Mesothelial cell of epicardium (in vitro differentiated cells): ENCODE measurements at places on chromosomes 6 and 20.
A peak's percentile ranks its signal among the peaks of the same experiment; 100 is the strongest.

- no peak overlapping the region for H3K27ac ChIP-seq
- peaks cover 6% of the 10 kb centered on the region for H3K4me1 ChIP-seq
- no peak overlapping the region for H3K4me3 ChIP-seq
- H3K27me3 ChIP-seq, result no peaks in the 10 kb centered on the region
- no peak for DNase-seq
- no peaks in the 10 kb centered on the region for H3K36me3 ChIP-seq
These were observed 4.4 kb downstream of the MYLK2 start for GRCh38 chr20:31823360-31824124.

- peaks cover 16% of the 10 kb centered on the region for H3K27me3 ChIP-seq
- no peak for DNase-seq
- H3K4me3 ChIP-seq, result no peak overlapping the region
- no peaks in the 10 kb centered on the region for H3K36me3 ChIP-seq
- H3K27ac ChIP-seq, result no peak overlapping the region
These were observed 6.2 kb downstream of the TMEM200A start for GRCh38 chr6:130371921-130372420.

DNA sequence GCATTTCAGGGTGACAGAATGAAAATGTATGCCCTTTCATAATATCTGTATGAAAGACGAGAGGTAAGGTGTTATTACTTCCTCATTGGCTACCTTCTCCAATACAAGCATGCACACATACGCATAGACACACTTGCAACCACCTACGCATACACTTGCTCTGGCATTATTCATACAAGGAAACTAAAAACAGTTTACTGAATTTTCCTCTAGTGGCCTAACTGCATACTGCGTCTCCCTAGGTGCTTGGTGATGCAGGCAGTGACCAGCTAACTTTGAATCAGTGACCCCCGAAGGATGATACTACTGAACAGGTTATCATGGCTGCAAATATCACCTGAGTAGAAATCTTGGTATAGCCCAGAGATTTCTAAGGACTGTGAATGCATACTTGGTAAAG is 593.1 kb downstream of the PKHD1 start:
- H3K27me3 ChIP-seq, result no peaks in the 10 kb centered on the region
- H3K36me3 ChIP-seq, result no peaks in the 10 kb centered on the region
- H3K4me3 ChIP-seq, result no peak overlapping the region
- peaks cover 29% of the 10 kb centered on the region for H3K4me1 ChIP-seq

GRCh38 chr6:87583822-87584221 is 6.0 kb downstream of the RARS2 start:
- H3K4me1 ChIP-seq, result peaks cover 24% of the 10 kb centered on the region
- H3K4me3 ChIP-seq, result no peak overlapping the region
- no peak overlapping the region for H3K27ac ChIP-seq
- no peak for DNase-seq
- peaks cover 24% of the 10 kb centered on the region for H3K36me3 ChIP-seq

DNA sequence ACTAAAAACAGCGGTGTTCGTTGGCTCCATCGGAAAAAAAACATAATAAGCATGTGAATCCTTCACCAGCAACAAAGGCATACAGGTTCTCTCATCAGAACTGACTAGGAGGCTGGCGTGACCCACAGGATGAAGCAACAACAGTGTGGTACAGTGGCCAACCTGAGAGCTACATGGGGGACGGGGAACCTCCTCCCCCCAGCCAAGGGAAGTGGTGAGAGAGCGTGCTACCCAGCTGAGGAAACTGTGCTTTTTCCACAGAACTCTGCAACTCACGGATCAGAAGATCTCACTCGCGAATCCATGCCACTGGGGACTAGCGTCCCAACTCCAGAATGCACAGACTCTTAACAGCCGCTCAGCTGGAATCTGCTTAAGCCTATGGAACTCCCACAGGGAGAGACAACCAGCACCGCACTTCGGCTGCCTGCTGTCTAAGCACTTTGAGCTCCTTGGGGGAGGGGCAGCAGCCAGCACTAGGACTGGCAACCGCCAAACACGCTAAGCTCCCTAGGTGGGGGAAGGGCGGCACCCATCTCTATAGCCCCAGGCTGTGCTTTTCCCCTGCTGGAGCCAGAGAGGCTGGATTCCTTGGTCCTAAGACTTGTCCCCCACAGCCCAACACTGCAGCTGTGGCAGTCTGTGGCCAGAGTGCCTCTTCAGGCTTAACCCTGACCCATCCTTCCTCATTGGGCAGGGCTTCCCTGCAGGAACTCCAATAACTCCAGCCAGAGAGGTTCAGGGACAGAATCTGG is 538.3 kb upstream of the BTBD3 start:
- peak overlapping the region; percentile 28 for H3K4me3 ChIP-seq
- peaks cover 20% of the 10 kb centered on the region for H3K4me1 ChIP-seq
- no peaks in the 10 kb centered on the region for H3K36me3 ChIP-seq
- H3K27me3 ChIP-seq, result peaks cover 2% of the 10 kb centered on the region

DNA sequence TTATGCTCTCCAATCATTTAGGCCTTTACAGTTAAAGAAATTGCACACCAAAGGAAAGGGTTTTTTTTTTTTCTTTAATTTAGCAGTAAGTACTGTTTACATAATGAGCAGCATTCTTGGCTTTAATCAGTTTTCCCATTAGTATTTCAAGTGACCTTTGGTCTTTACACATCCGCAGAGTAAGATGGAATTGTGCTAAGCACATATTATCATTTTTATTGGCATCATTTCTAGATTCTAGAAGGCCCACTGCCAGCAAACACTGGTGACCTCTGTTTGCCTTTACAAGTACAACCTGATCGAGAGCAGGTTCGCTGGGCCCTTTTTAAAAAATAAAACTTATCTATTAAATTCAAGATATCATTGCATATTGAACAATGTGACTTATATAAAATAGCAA is 104.3 kb downstream of the ADGRG6 start:
- no peak overlapping the region for H3K27ac ChIP-seq
- peaks cover 2% of the 10 kb centered on the region for H3K4me1 ChIP-seq
- no peak overlapping the region for H3K4me3 ChIP-seq
- no peak for DNase-seq

GRCh38 chr6:10424040-10424439 is 9.2 kb upstream of the TFAP2A start:
- H3K27me3 ChIP-seq, result peaks cover 67% of the 10 kb centered on the region
- no peak overlapping the region for H3K4me3 ChIP-seq
- peaks cover 54% of the 10 kb centered on the region for H3K4me1 ChIP-seq
- no peak for DNase-seq
- H3K36me3 ChIP-seq, result no peaks in the 10 kb centered on the region

DNA sequence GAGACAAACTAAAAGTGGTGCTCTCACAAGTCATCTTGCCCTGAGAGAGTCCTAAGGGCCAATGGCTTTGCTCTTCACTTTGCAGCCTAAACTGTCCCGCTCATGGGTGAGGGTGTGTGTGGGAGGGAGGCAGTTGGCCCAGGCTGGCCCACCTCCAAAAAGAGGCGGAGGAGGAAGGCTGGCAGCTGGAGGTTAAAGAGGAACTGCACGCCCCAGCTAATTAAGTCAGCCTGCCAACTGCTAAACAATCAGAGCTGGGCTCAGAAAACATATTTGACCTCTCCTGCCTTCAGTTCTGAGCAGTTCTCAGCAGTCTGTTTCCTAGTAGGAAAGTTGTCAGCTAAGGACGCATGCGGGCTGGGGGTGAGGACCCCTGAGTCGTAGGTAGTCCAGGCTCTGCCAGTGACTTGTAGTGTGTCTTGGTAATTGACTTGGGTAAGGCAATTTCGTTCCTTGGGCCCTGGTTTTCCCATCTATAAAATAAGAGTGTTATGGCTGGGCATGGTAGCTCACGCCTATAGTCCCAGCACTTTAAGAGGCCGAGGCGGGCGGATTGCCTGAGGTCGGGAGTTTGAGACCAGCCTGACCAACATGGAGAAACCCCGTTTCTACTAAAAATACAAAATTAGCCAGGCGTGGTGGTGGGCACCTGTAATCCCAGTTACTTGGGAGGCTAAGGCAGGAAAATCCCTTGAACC is 17.0 kb downstream of the GSS start:
- no peaks in the 10 kb centered on the region for H3K4me1 ChIP-seq
- no peak overlapping the region for H3K27ac ChIP-seq
- no peak for DNase-seq
- H3K4me3 ChIP-seq, result no peak overlapping the region
- H3K36me3 ChIP-seq, result peaks cover 46% of the 10 kb centered on the region

DNA sequence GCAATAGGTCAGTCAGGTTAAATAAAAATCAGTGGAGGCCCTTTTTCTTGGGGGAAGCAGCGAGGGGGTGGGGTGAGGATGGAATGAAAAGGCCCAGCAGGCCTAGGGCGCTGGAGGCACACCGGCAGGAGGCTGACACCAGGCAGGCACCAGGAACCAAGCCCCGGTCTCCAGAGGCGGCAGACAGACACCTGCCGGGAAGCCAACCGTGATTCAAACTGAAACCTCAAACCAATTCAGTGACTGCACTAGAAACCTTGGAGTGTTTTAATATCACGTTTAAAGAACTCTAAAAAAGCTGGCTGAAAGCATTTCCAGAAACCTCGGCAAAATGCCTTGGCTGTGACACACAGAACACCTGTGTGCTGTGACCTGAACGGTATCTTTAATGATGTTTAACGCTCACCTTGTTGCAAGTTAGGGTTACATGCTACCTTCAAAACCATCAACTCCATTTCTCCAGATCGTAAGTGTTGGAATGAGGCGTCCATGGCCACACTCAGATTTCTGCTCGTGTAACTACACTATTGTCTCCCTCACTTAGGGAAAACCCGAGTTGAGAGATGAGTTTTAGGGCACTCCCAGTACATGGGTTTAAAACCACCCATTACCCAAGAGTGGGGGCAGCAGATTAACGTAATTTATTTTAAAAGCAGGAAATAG is 27.2 kb downstream of the DIDO1 start:
- H3K4me1 ChIP-seq, result peaks cover 36% of the 10 kb centered on the region
- no peaks in the 10 kb centered on the region for H3K27me3 ChIP-seq
- peaks cover 11% of the 10 kb centered on the region for H3K36me3 ChIP-seq
